ENCODE measurements at places on chromosomes 5 and 9. TPM values are rescaled to one million over a fixed set of nuclear protein-coding genes. Genes with fewer than 3 reads are reported as not detected.

DNA sequence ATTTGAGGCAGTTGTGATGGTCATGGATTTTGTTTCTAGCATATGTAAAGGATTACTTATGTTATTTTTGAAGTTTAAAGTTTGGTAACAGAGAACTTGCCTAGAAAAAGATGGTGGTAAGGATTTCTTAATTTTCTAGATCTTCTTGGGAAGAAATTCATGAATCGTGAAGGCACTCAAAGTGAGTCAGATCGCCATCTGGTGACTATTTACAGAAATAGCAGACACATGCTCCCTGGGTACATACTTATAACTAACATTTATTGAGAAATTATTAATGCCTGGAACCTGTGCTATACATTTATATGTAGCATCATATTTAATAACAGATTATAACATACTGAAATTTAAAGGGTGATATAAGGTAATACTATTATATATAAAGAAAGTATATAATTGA, 299.7 kb downstream of the IZUMO3 start:
- no peaks in the 10 kb centered on the region for H3K36me3 ChIP-seq
- H3K27me3 ChIP-seq = no peaks in the 10 kb centered on the region

DNA sequence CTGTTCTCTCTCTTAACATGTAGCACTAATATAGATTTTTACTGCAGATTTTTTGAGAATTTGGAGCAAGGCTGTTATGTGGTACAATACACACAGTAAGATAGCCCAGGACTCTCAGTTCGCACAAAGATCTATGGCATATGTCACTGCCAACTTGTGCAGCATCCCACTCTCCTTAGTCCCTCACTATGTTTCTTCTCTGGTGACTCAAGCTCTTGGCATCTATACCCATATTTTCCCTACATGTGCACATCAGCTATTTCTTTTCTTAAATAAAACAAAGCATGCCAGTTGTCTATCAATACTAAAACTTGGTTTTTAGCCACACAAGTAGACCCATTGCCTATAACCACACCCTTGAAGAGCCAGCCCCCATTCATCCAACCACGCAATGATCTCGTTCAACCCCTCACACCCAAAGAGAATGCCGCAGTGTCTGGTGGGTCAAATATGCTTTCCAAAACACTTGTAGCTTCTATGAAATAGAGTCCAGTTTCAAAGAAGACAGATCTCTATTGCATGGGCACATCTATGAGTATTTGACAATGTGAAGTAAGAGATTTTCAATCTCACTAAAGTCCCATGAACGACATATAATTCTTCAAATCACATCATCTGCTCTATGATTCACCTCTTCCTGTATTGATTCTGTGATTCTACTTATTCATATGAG, 18.2 kb upstream of the IL7R start:
- H3K27ac ChIP-seq = no peak overlapping the region
- peaks cover 3% of the 10 kb centered on the region for H3K27me3 ChIP-seq
- peaks cover 10% of the 10 kb centered on the region for H3K36me3 ChIP-seq
- no peak overlapping the region for H3K4me3 ChIP-seq
- H3K4me1 ChIP-seq = no peaks in the 10 kb centered on the region

- no peaks in the 10 kb centered on the region for H3K36me3 ChIP-seq
- no peaks in the 10 kb centered on the region for H3K27me3 ChIP-seq
- H3K4me1 ChIP-seq = peaks cover 18% of the 10 kb centered on the region
- no peak for DNase-seq
These were observed 105.8 kb downstream of the DOCK2 start for GRCh38 chr5:169742771-169743296.

PCDHGB3 gene
- total RNA-seq = 3.3 TPM

GRCh38 chr5:31364881-31365636, 166.8 kb downstream of the DROSHA start:
- peaks cover 14% of the 10 kb centered on the region for H3K4me1 ChIP-seq
- no peak overlapping the region for H3K4me3 ChIP-seq
- peaks cover 6% of the 10 kb centered on the region for H3K36me3 ChIP-seq
- H3K27me3 ChIP-seq = no peaks in the 10 kb centered on the region

DNA sequence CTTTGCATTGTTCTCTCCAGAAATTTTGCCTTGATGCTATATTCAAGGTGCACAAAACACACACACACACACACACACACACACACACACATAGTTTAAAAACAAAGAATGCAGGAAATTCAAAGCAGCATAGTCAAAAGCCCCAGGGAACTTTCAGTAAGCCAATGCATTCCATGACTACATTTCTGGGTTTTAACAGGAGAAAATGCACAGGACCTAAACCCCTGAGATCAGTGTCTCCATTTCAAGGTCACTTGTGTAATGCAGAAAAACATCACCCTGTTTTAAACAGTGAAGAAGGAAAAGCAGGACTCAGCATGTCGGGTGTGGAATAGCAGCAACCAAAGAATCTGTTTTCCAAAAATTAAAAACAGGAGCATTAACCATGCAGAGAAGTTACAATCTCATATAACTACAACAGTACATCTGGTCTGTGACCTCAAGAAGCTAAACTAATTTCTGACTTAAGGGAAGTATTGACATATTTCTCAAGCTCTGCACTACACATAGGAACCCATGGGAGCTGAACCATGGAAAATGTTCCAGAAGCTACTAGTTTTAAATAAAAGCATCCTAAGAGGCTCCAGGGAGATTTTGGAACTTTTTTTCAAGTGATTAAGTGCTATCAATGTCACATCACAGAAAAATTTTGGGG, 296.7 kb downstream of the HINT1 start:
- H3K4me1 ChIP-seq = peaks cover 22% of the 10 kb centered on the region
- H3K27me3 ChIP-seq = no peaks in the 10 kb centered on the region
- H3K36me3 ChIP-seq = peaks cover 15% of the 10 kb centered on the region
- no peak overlapping the region for H3K4me3 ChIP-seq
- no peak overlapping the region for H3K27ac ChIP-seq

DNA sequence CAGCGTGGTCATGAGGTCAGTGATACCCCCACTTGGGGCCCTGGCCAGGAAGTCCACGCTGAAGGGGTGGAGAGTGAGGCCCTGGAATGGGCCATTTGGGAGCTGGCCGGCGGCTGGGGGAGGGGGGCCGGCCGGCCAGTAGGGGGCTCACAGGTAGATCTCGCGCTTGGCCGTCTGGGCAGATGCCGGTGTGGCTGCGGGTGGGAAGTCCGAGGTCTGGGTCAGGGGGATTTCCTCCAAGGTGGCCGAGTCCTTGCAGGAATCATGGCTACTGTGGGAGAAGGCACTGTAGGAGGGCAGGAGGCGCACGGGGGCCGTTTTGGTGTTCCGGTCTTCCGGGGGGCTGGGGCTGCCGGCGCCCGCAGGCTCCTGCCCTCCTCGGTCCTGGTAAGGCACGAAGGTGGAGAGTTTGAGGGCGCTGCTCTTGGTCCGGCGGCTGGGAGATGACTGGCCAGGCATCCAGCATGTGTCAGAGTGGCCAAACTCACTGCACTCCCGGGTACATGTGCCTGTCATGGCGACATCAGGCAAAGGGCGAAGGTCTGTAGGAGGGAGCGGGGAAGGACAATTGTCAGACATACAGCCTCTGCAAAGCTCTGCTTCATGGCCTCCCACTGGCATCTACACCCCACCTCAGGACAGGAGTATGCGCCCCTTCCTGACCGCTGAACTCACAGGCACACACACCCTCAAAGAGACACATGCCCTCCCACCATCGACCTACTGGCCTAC, 24.1 kb downstream of the PCDH1 start:
- H3K36me3 ChIP-seq = peaks cover 21% of the 10 kb centered on the region
- peaks cover 63% of the 10 kb centered on the region for H3K4me1 ChIP-seq
- no peaks in the 10 kb centered on the region for H3K27me3 ChIP-seq
- no peak overlapping the region for H3K4me3 ChIP-seq
- H3K27ac ChIP-seq = peak overlapping the region; percentile 86
- DNase-seq = peak; percentile 55

DNA sequence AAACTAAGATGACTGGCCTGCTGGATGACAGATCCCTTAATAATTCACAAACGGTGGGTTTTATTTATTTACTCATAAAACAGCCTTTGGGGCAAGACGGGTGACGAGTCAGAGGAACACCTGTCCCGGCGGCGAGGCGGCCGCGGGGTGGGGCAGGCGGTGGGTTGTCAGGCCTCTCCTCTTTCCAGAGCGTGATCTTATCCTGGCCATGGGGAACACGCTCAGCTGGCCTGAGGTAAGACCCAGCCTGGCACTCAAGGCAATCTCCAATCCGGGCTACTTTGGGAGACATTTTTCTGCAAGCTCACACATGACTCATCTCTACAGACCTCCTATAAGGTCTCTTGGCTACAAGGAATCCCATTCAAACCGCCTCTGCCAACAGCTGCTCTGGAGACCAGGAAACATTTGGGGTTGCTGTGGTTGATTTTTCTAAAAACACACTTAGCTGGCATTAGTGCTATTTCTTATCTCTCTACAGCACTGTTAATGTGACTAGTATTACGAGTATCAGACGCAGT, 6.3 kb downstream of the RAPGEF1 start:
- no peaks in the 10 kb centered on the region for H3K36me3 ChIP-seq
- H3K27me3 ChIP-seq = no peaks in the 10 kb centered on the region
- H3K4me1 ChIP-seq = peaks cover 72% of the 10 kb centered on the region
- no peak overlapping the region for H3K4me3 ChIP-seq

- H3K27me3 ChIP-seq = peaks cover 93% of the 10 kb centered on the region
- no peaks in the 10 kb centered on the region for H3K36me3 ChIP-seq
- H3K4me1 ChIP-seq = peaks cover 67% of the 10 kb centered on the region
- DNase-seq = peak; percentile 19
- no peak overlapping the region for H3K27ac ChIP-seq
These were observed 131.7 kb downstream of the PAPPA start for GRCh38 chr9:116285320-116285719.

SPAG8 gene
- 0.50 TPM for total RNA-seq

NELFB gene
- total RNA-seq = 94.7 TPM

EGFL7 gene
- total RNA-seq = 54.6 TPM

- H3K4me1 ChIP-seq = no peaks in the 10 kb centered on the region
- DNase-seq = no peak
- peaks cover 32% of the 10 kb centered on the region for H3K36me3 ChIP-seq
- H3K27me3 ChIP-seq = no peaks in the 10 kb centered on the region
- no peak overlapping the region for H3K27ac ChIP-seq
These were observed 85.8 kb downstream of the RIC1 start for GRCh38 chr9:5714501-5715401.

BAAT gene
- 0.17 TPM for total RNA-seq

DNA sequence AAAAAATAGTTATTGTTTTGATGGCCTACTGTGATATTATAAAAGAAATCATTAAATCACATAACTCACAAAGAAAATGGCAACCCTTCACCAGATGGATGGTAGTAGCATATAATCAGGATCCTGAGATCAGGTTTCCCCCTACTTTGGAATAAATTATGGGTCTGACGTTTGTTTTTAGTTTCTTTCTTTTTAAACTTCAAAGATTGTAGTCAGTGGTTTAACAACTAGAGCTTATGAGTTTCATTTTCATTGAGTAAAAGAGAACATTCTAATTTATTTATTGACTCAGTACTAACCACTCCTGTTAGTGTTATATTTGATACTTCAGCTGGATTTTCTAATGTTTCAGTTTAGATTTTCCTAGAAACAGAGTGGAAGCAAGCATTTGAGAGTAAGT, 218.0 kb upstream of the PCSK5 start:
- no peak overlapping the region for H3K27ac ChIP-seq
- no peaks in the 10 kb centered on the region for H3K27me3 ChIP-seq
- DNase-seq = no peak
- peaks cover 9% of the 10 kb centered on the region for H3K4me1 ChIP-seq
- H3K4me3 ChIP-seq = no peak overlapping the region

- H3K27ac ChIP-seq = peak overlapping the region; percentile 52
- DNase-seq = no peak
- no peak overlapping the region for H3K4me3 ChIP-seq
- H3K4me1 ChIP-seq = peaks cover 25% of the 10 kb centered on the region
These were observed 34.9 kb downstream of the TENT4A start for GRCh38 chr5:6748142-6748541.

PCDHGB4 gene
- total RNA-seq = 8.8 TPM

IFNA2 gene
- not detected for total RNA-seq

- H3K27ac ChIP-seq = no peak overlapping the region
- H3K36me3 ChIP-seq = no peaks in the 10 kb centered on the region
- no peak overlapping the region for H3K4me3 ChIP-seq
- no peak for DNase-seq
- no peaks in the 10 kb centered on the region for H3K27me3 ChIP-seq
- H3K4me1 ChIP-seq = peaks cover 16% of the 10 kb centered on the region
These were observed 17.0 kb upstream of the CYFIP2 start for GRCh38 chr5:157248821-157249470.

- peak overlapping the region; percentile 16 for H3K27ac ChIP-seq
- peak; percentile 89 for DNase-seq
- peaks cover 16% of the 10 kb centered on the region for H3K4me1 ChIP-seq
- no peaks in the 10 kb centered on the region for H3K36me3 ChIP-seq
- H3K27me3 ChIP-seq = peaks cover 2% of the 10 kb centered on the region
These were observed 15.1 kb downstream of the PDLIM4 start for GRCh38 chr5:132272311-132273210.

- 0 out of 2 replicates have a peak overlapping the region, but pooled peaks have one; percentile 1 for H3K27ac ChIP-seq
- H3K4me1 ChIP-seq = peaks cover 38% of the 10 kb centered on the region
- H3K36me3 ChIP-seq = no peaks in the 10 kb centered on the region
These were observed 456.3 kb downstream of the HINT1 start for GRCh38 chr5:130708754-130709153.

FREM1 gene
- 3.0 TPM for total RNA-seq

DNA sequence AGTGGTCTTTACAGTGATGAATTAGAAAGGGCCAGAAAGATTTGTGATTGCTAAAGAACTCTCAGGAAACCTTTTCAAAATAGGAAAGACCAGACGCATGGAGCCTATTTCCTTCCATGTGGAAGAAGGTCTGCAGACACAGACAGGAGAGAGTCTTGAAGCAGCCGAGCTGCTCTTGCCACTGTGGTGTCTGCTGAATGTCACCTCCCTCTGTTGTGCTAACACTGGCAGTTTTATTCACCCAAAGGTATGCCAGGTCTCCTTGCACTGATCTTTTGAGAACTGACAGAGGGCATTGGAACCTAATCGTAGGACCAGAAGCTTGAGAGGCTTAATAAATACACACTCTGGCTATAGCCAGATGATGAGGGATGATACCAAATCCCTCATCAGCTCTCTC, 108.7 kb downstream of the SREK1 start:
- no peak overlapping the region for H3K4me3 ChIP-seq
- peaks cover 17% of the 10 kb centered on the region for H3K4me1 ChIP-seq
- peaks cover 7% of the 10 kb centered on the region for H3K27me3 ChIP-seq
- no peak for DNase-seq
- no peaks in the 10 kb centered on the region for H3K36me3 ChIP-seq
- H3K27ac ChIP-seq = no peak overlapping the region

PCDHGB1 gene
- 5.6 TPM for total RNA-seq

- peaks cover 14% of the 10 kb centered on the region for H3K36me3 ChIP-seq
- DNase-seq = no peak
- H3K27ac ChIP-seq = no peak overlapping the region
- no peaks in the 10 kb centered on the region for H3K4me1 ChIP-seq
- H3K27me3 ChIP-seq = no peaks in the 10 kb centered on the region
- no peak overlapping the region for H3K4me3 ChIP-seq
These were observed 19.5 kb downstream of the TTC33 start for GRCh38 chr5:40736103-40736875.

Measured in WTC11 (cell line).